T follicular helper cell (primary cell): ENCODE measurements at places on chromosomes 7 and 10.

DNA sequence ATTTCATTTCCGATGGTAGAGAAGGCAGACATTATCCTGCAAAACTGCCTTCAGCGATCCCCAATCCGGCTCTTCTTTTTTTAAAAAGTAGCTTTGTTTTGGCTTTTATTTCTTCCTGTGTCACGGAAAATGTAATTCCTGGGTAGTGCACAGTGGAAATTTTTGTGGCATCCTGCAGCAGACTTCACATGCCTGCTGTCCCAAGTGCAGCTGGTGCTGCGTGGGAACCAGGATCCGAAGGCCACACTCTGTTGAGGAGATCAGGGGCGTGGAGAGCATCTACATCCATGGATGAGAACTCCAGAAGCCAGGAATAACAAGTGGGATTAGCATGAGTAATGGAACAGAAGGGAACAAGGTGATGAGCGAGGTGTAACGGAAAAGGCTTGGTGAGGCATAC, 4.6 kb downstream of the VWA2 start:
- no peak for DNase-seq

GRCh38 chr7:20475756-20476155, 139.7 kb upstream of the ABCB5 start:
- no peak for DNase-seq

- DNase-seq, result no peak
These were observed 44.6 kb upstream of the HYCC1 start for GRCh38 chr7:23058408-23059096.

DNA sequence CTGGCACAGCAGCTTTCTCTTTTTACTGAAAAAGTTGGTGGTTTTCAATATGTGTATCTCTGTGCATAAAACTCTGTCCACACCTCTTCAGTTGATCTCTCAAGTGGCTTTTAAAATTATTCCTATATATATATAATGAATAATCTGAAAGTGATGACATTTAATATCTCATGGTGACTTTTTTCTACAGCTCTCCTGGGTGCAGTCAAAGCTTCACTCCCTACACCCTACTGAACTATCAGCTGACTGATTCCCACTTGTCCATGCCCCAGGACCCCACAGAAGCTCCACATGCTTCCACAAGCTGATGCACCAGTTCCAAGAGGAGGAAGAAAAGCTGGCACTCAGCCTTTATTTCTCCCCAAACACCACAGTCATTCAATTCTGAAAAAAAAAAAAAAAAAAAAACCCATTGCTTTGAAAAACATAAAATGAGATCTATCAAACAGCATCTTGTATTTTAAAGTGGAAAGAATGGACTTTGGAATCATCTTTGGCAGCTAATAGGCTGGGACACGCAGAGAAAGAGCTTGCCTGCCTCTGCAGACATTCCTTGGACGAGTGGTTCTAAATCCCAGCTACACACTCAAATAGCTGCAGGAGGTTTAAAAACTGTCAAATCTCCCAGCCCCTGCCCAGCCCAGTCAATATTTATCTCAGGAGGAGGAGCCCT, 75.3 kb upstream of the GDF10 start:
- no peak for DNase-seq

- DNase-seq, result no peak
These were observed 59.0 kb upstream of the FGL2 start for GRCh38 chr7:77258593-77258992.

DNA sequence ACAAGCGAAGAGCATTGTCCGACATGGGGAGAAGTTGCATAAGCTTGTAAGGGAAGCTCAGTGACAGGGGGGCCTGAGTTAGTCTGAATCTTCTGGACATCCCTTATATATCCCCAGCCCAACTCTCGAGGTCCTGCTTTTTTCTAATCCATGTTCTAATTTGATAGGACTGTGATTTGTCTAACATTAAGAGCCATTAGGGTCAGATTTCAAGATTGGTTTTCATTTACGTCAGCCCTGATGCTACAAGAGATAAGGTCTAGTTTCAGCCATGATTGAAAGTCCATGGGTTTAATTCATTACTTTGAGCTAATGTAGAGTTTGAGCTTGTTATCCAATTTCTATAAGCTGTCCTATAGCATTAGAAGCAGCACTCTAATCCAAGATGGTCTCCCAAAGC, 20.3 kb downstream of the TLX1 start:
- no peak for DNase-seq

- DNase-seq, result no peak
These were observed 52.7 kb downstream of the SRPK2 start for GRCh38 chr7:105336009-105336408.

DNA sequence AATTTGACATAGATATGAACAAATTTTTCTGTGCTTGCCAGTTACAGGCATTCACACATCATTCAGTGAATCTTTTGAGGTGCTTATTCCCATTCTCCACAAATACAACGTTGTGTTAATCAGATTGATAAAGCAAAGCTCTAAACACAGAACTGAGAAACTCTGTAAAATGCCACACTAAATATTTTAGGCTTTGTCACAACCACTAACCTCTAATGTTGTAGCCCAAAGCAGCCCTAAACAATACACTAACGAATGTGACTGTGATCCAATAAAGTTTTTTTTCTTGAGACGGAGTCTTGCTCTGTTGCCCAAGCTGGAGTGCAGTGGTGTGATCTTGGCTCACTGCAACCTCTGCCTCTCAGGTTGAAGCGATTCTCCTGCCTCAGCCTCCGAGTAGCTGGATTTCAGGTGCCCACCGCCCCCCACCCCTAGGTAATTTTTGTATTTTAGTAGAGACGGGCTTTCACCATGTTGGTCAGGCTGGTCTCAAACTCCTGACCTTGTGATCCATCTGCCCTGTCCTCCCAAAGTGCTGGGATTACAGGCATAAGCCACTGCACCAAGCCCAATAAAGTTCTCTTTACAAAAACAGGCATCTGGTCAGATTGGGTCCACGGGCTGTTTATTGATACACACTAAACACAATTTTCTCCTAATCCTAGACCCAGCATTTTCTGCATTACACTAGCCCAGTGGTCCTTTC, 6.9 kb downstream of the CYCS start:
- no peak for DNase-seq

GRCh38 chr10:20765066-20765465, 132.0 kb downstream of the NEBL start:
- no peak for DNase-seq

GRCh38 chr10:118251791-118252190, 90.3 kb downstream of the FAM204A start:
- no peak for DNase-seq

DNA sequence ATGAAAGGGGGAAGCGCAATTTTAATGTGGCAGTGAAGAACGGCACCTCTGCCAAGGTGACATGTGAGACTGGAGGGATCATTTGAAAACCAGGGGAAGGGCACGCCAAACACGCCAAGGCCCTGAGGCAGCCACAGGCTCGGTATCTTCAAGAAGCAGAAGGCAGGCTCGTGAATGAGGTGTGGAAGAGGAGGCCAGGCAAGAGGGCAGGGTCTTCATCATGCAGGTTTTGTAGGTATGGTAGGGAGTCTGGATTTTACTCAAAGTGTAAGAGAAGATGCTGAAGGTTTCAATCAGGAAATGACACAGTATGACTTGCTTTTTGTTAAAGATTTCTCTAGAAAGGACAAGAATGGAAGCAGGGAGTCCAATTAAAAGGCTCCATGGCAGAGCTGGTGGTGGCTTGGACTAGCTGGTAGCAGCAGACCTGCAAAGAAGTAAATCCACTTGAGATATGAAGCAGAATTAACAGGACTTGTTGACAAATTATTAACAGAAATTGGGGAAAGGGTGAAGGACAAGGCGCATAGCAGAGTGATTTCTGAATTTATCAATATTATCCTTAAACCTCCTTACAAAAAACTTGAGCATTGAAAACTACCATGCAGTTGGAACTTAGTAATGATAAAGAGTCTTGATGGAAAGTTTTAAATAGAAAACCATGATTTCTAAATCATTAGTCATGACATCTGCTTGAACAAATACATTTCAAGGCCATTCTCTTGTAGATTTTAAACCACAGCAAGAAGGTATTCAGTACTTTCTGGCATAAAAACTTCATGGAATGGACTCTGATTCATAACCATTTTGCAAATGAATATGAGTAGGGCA, 70.4 kb downstream of the COA1 start:
- DNase-seq, result no peak

GRCh38 chr7:151773797-151774196, 103.1 kb downstream of the PRKAG2 start:
- DNase-seq, result no peak

GRCh38 chr7:157670490-157671357, 333.9 kb downstream of the DNAJB6 start:
- no peak for DNase-seq

GRCh38 chr7:111210996-111211395, 120.1 kb downstream of the LRRN3 start:
- no peak for DNase-seq

- no peak for DNase-seq
These were observed 80.8 kb upstream of the PCBD1 start for GRCh38 chr10:70969188-70969587.

- DNase-seq, result no peak
These were observed 131.9 kb downstream of the TAX1BP1 start for GRCh38 chr7:27871866-27872265.
